T-helper 1 cell (primary cell): ENCODE measurements at places on chromosomes 2 and 18.

GRCh38 chr18:2303517-2304238, 267.6 kb downstream of the METTL4 start:
- no peak for DNase-seq

DNA sequence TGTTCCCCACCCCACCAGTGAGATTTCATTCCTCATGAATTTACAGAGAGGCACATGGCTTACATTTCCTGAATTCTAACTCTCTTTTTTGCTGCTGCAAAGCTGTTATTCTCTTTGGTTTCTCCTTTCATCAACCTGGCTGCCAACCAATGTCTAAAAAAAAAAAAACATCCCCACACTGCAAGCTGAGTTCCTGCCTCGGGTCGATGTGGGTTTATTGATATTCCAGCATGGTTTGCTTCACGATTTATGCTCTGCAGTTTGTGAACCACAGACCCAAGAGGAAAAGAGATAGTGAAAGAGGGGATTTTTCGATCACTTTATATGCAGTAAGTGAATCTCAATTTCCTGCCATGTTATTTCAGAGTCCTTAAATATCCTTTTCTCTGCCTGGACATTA, 363.6 kb downstream of the LPIN1 start:
- DNase-seq, result no peak

- DNase-seq, result no peak
Measured at GRCh38 chr2:61478086-61478485, 7.2 kb upstream of the USP34 start.

DNA sequence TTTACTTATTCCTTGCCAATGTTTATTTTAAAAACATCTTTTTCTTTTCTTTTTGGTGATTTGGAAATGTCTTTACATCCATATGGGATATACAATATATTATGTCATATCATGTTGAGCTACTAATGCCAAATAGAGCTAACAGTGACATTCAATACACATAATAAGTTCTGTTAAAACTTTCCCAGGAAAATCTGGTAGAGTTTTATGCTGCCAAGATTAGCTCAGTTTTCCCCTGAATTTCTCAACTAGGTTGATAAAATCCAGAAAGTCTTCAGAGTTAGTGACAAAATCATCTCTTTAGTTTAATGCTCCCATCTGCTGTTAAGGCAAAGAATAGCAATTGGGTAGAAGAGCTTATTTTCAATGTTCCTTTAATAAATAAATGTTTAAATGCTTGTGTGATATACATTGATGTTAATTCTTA, 9.9 kb downstream of the COL3A1 start:
- DNase-seq, result no peak

DNA sequence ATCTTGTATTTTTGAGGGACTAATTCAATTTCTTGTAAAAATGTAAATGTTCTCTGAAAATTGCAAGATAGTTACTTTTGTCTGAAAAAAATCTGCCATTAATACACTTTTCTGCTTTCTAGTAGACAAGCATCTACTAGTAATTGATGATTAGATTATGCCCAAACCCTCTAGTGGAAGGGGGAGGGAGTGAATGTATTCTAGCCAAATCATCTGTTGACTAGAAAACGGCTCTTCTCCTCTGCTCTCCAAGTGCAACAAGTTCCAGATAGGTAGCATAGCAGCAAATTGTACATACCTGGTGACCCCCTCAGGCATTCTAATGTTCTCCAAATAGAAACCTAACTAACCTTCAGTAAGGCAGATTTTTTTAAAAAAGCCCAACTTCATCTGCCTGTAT, 58.6 kb downstream of the RELCH start:
- no peak for DNase-seq

- DNase-seq, result no peak
Measured at GRCh38 chr2:26654061-26654340, 12.8 kb upstream of the CIB4 start.
